ENCODE measurements at places on chromosomes 7 and 10. TPM values are rescaled to one million over a fixed set of nuclear protein-coding genes. Genes with fewer than 3 reads are reported as not detected.

Gene MYH16
- total RNA-seq, result not detected

Gene DOCK4
- 13.3 TPM for total RNA-seq

Gene SDK1
- 10.0 TPM for total RNA-seq

- DNase-seq, result no peak
Measured at GRCh38 chr7:7438851-7439250, 96.8 kb downstream of the COL28A1 start.

Gene WNT2
- total RNA-seq, result not detected

Gene SEC31B
- 6.4 TPM for total RNA-seq

DNA sequence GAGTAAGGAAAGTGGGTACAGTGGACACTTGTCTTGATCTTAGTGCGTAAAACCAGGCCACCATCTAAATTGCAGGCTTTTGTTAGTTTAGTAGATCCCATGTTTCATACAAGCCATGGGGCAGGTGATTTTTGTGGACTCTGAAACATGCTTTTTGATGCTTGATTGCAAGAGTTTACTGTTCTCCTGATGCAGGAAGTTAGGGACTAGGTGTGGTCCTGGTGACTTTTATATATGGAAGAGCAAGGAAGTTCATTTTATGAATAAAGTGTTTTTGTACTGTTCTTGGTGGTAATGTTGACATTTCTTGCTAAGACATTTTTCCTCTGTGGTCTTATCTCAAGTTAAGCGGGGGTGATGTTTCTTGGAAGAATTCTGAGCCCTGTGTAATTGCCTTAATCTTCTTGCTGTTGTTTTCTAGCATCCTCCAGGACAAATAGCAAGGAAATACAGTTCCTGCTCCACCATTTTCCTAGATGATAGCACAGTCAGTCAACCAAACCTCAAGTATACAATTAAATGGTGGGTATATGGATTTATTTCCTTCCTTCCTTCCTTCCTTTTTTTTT lies 89.0 kb upstream of the GJD4 start:
- DNase-seq, result no peak

Measured in WTC11 (cell line).